Activated CD4-positive, alpha-beta T cell treated with anti-CD3 and anti-CD28 coated beads for 36 hours (primary cell): ENCODE measurements at places on chromosomes 11 and 22. TPM values are rescaled to one million over a fixed set of nuclear protein-coding genes. Genes with fewer than 3 reads are reported as not detected.
A peak's percentile ranks its signal among the peaks of the same experiment; 100 is the strongest.

MCM5 gene
- total RNA-seq = 382 TPM

DNA sequence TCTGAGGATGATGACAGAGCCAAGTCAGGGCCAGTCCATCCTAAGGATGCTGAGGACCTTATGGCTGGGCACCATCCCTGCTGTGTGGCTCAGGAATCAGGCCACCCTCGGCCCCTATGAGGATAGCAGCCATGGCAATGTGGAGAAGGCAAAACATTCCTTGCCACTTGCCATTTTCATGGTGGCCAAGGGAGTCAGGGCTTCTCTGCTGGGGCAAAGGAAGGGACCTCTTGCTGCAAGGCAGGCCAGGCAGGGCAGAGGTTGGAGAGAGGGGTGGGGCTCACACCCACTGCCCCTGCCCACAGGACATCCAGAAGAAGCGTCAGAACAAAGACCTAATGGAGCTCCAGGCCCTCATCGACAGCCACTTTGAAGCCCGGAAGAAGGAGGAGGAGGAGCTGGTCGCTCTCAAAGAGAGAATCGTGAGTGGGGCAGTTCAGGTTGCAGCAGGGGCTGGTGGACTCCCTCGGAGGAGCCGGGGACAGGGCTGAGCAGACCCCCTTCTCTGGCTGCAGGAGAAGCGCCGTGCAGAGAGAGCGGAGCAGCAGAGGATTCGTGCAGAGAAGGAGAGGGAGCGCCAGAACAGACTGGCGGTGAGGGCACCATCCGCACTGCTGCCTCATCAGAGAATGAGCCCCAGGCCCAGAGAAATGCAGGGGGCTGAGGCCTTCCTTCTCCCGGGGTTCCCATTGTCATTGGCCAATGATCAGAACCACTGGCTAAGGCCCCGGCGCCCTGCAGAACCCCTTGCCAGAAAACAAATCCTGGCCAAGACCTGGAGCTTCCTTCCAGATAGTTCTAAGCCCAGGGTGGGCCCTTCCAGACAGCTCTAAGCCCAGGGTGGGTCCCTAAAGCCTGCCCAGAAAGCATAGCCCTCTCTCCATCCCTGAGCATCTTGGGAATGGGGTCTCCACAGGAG lies 13.5 kb upstream of the MRPL23 start:
- peak; percentile 2 for DNase-seq

DNA sequence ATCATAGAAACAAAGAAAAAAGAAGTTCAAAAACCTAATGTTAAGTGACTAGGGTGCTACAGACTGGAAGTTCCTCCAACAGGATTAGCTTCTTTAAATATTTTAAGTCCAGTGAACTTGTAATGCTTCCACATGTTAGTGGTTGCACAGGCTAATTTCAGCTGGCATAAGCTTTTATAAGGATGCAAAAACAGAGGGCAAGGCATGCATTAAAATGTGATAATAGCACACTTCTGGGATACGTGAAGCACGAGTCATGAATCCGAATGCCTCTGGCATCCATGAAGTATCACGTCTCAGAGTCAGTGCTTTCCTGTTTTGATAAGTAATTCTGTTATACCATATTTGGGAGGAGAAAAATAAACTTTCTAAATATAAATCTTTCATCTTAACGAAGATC lies 106.8 kb downstream of the DCDC1 start:
- DNase-seq = no peak

GRCh38 chr11:541433-541885 lies 4.1 kb downstream of the LRRC56 start:
- no peak for DNase-seq

NNMT gene
- not detected for total RNA-seq

- DNase-seq = no peak
Measured at GRCh38 chr11:79078999-79079398, 361.8 kb downstream of the TENM4 start.

OR52I2 gene
- total RNA-seq = not detected

DNA sequence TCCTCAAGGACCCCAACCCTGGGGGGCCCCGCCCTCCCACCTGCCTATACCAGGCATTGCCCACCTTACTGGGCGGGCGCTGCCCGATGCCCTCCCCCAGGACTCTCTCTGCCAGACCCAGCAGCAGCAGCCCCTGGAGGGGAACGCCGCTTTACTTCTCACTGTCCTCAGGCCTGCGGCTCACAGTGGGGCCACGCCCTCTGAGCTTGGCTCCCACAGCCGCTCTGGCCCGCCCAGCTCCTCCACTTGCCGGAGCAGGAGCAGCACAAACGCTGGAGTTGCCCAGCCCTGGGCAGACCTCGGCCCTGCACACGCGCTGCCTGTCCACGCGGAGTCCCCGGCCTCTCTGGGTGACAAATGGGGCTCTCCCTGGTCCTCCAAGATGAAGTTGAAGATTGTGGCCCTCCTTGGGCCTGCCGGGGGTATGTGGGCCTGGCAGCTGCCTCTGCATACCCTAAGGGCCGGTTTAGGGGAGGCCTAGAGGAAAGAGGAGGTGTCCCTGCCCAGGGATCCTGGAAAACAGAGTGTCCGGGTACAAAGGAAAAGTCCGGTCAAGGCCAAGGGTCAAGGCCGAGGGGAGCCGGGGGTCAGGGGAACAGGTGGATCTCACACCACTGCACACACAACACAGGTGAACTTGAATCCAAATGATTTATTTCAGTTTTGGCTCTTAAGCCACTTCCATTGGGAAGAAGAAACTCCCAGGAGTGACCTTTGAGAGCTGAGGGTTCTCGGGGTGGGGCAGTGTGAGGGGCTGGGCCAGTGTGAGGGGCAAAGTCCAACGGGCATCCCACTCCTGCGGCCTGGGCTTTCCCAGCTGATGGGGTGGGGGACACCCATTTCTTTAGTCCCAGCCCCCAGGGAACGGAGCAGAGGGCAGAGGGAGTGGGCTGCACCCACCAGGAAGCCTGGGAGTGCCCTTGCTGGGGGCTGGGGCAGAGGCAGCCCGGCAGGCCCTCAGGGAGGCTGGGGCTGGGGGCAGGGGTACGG lies 674 bp upstream of the BAIAP2L2 start:
- DNase-seq = no peak

GRCh38 chr22:45335021-45335818 lies 25.5 kb downstream of the FAM118A start:
- DNase-seq = no peak

SPI1 gene
- total RNA-seq = 0.30 TPM

MMP12 gene
- total RNA-seq = not detected

MEN1 gene
- 34.8 TPM for total RNA-seq

DNA sequence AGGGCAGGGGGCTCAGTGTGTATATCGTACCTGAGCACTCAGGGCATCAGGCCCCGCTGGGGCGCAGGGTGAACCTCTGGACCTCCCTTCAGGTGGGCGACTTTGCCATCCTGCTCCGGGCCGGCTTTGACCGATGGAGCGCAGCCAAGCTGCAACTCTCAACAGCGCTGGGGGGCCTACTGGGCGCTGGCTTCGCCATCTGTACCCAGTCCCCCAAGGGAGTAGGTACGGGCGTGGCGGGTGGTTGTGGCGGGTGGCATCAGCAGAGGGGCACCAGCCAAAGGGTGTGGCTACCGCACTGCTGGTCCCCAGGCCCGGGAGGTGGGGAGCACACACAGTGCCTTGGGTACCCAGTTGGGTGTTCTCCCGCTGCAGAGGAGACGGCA lies 6.3 kb downstream of the SLC39A13 start:
- DNase-seq = no peak

DNA sequence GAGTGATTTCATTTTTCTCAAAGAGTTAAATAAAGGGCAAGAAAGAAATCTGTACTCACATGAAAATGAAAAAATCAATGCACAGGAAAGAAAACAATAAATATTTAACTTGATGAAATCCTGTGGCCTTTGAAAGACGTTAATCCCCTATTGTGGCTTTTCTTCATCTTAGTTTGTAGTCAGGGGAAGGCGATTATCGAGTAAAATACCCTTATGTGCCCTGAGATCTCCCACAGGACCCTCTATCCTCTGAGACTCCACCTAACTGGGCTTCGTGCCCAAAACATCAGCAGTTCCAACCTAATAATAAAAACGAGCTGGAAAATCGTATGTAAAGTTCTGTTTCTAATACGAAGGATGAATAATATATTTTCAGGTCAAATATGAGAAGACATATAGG lies 208.2 kb upstream of the ZC3H12C start:
- DNase-seq = no peak

- DNase-seq = no peak
Measured at GRCh38 chr11:46681814-46682213, 18.6 kb downstream of the ARHGAP1 start.

- no peak for DNase-seq
Measured at GRCh38 chr11:16093889-16094653, 262.3 kb downstream of the SOX6 start.

DNA sequence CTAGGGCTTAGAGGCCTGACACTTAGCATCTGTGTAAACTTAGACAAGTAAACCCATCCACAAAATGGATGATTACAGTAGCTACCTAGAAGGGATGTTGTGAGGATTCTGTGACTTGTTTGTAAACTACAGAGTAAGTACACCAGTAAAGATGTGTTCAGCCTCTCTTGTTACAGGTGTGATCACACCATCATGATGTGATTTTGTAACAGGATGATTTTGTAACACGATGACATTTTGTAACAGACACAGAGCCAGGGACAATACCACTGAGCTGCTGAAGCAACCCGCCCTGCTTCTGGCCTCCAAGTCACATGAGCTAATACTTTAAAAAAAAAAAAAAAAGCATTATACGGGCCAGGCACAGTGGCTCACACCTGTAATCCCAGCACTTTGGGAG lies 17.0 kb downstream of the FADD start:
- DNase-seq = no peak

DNA sequence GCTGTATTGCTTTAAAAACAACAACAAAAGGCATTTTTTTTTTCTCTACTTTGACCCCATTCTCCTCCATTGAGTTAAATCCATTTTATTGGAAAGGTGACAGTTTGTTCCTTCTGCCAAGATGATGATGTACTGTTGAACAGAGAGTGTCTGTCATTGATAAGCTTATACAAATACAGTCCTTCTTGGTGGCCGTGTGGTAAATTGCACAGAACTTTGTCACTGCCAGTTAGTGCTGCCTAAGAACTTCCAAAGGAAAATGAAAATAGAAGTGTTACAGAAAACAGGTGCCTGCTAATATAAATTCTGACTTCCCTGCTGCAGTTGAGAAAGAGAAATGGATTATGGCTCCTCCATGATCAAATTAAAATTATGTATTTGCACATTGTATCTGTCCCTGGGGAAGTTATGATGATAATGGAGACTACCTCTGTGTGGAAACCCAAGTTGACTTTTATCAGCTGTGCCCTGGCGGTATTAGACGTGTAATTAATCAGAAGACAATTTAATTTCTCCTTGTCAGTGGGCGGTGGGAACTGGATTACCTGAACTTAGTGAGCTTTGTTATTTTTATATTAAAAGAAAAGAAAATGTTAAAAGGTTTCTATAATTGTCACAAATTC lies 546.7 kb downstream of the CNTN5 start:
- DNase-seq = no peak

DNA sequence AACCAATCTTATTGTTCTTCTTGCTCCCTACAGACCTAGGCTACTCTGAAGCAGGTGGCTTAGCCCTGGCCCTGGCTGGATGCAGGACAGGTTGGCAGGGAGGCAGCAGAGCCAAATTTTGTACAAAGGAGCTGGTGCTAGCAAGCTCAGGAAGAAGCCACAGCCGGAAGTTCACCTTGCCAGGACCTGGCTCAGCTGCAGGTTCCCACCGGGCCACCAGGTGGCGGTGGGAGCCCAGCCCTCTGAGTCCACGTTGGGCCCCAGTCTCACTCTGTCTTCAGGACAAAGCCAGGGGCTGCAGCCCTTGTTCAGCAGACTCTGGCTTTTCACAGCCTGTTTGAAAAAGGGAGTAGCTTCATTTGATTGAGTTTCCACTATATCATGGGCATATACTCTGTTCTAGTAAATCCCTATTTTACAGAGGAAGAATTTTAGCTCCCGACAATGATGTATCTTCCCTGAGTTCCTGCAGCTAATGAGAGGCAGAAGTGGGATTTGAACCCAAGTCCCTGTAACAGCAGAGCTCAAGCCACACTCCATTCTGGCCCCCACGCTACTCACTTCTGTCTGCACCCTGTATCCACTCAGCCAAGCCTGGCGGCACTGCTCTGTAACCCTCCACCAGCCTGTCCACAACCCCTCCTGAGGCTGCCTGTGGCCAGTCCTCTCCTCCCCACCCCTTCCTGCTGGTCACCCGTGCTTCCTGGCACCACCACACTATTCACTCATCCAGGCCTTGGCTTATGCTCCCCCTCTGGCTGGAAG lies 3.3 kb downstream of the TKFC start:
- DNase-seq = peak; percentile 90

- peak; percentile 15 for DNase-seq
Measured at GRCh38 chr22:19959043-19959586, 17.5 kb upstream of the TXNRD2 start.

MLC1 gene
- total RNA-seq = not detected

DNA sequence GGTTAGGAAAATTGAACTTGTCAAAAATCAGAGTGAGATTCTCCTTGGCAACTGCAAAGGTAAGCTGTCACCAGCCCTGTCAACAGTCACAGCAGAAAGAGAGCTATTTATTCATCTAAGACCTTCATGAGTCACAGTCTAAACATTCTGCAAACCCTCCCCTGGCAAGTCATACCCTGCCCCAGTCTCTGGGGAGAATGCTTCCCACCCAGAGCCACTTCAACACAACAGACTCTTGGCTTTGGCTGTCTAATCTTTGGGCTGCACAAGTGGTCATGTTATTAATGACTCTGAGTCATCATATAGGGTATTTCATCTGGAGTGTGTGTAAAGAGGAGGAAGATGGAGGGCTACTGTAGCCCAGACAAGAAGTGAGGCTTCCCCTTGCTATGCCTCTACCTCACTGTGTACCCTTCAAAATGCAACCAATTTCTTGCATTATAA lies 153.4 kb downstream of the CCDC34 start:
- no peak for DNase-seq

DNA sequence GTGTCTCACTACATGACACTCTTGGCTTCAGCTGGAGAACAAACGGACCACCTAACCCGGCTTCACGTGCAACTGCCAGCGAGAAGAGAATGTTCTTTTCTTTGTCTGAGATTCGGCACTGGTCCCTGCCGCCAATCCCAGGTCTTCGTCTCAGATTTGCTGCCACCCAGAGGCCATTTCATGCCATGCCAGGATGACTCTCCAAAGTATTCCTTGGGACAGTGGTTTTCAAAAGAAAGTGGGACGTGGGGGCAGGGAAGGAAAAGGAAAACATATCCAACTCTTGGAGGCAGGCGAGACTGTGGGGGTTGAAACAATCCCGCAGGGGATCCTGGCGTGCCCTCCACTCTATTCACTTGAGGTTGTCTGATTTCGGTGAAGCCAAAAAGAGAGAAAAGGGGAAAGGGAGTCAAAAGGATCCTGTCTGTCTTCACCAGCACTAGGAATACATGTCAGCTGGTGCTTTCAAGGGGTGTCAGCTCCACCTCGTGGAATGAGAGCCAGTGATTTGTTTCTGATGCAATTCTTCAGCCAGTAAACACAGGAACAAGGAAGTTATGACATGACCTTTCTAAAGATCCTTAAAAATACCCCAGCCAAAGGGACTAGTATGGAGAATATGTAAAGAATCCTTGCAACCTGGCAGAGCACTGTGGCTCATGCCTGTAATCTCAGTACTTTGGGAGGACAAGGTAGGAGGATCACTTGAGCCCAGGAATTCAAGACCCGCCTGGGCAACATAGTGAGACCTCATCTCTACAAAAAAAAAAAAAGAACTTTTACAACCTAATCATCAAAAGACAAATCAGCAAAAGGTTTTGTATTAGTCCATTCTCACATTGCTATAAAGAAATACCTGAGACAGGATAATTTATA lies 41.0 kb upstream of the APLNR start:
- peak; percentile 65 for DNase-seq
